ENCODE measurements at places on chromosomes 16 and 17. TPM values are rescaled to one million over a fixed set of nuclear protein-coding genes. Genes with fewer than 3 reads are reported as not detected.

The SYT17 gene
- total RNA-seq, result 1.8 TPM

DNA sequence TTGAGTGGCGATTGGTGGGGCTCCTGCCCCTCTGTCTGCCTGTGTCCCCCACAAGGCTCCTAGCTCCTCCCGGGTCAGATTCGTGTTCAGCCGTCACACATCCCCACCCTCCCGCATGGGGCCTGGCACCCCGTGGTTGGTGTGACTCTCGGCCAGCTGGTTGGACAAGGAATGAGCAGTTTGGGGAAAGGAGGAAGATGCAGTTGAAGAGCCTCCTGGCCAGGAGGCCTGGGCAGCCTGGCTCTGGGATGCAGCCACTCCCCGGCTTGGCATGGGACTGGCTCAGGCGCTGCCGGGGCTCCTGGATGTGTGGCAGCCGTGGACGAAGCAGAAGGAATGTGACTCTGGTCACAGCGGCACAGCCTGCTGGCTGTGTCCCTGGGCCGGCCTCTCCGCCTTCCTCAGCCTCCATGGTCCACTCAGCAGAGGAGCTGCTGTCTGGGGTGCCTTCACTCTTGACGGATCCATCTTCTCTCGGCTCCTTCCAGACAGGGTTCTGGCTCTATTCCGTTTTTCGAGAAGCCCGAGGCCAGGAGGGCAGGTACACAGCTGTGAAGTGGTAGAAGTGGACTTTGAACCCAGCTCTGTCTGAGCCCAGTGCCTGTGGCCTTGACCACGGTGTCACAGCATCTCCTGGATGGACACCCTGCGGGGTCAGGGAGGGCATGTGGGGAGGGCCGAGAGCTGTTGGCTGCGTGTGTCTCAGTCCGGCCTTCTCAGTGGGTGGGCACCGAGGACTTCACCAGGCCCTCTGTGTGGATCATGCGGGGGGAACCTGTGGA is 2.1 kb downstream of the TRAF7 start:
- H3K27ac ChIP-seq, result peak overlapping the region; percentile 56
- peaks cover 34% of the 10 kb centered on the region for H3K4me1 ChIP-seq
- H3K4me3 ChIP-seq, result no peak overlapping the region

DNA sequence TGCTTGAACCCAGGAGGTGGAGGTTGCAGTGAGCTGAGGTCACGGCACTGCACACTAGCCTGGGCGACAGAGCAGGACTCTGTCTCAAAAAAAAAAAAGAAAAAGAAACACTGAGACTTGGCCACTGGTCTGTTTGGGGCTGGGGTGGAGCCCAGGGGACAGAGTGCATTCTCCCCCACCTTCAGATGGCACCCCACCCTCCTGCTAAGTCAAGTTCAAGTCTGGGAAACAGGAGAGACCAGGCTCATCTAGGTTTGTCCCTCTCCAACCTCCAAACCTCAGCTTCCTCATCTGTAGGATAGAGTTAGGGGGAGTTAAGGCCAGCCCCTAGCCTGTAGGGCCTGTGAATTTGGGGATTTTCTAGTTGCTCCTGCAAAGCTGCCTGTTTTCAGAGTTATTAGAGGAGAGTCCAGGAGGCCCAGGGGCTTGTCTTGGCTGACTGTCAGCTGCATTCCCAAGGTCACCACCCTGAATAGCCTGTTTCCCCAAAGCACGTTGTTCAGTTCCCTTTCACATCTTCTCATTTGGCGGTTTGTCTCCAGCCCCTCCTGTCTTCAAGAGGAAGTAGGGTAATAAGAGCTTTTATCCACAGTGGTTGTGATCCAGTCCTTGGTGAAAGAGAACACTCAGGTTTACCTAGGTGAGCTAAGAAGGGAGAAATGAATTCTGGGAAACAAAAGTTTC is 2.2 kb downstream of the MT3 start:
- peaks cover 11% of the 10 kb centered on the region for H3K27me3 ChIP-seq
- H3K4me3 ChIP-seq, result no peak overlapping the region
- no peak overlapping the region for H3K27ac ChIP-seq
- DNase-seq, result no peak

DNA sequence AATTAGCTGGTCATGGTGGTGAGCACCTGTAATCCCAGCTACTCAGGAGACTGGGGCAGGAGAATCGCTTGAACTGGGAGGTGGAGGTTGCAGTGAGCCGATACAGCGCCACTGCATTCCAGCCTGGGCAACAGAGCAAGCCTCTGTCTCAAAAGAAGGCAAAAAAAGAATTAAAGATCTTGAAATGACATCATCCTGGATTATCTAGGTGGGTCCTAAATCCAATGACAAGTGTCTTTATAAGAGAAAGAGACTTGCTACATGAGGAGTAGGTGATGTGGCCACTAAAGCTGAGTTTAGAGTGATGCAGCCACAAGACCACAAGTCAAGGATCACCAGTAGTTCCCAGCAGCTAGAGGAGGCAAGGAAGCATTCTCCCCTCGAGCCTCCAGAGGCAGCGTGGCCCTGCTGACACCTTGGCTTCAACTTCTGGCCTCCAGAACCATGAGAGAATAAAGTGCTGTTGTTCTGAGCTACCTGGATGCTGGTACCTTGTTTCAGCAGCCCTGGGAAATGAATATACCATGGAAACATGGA is 15.8 kb downstream of the CIITA start:
- H3K27ac ChIP-seq, result no peak overlapping the region
- H3K4me3 ChIP-seq, result no peak overlapping the region
- no peaks in the 10 kb centered on the region for H3K27me3 ChIP-seq
- DNase-seq, result no peak
- H3K36me3 ChIP-seq, result no peaks in the 10 kb centered on the region

GRCh38 chr16:75362846-75363245 is 70.5 kb downstream of the CFDP1 start:
- peaks cover 14% of the 10 kb centered on the region for H3K4me1 ChIP-seq
- no peaks in the 10 kb centered on the region for H3K36me3 ChIP-seq
- H3K4me3 ChIP-seq, result no peak overlapping the region
- H3K27ac ChIP-seq, result no peak overlapping the region

DNA sequence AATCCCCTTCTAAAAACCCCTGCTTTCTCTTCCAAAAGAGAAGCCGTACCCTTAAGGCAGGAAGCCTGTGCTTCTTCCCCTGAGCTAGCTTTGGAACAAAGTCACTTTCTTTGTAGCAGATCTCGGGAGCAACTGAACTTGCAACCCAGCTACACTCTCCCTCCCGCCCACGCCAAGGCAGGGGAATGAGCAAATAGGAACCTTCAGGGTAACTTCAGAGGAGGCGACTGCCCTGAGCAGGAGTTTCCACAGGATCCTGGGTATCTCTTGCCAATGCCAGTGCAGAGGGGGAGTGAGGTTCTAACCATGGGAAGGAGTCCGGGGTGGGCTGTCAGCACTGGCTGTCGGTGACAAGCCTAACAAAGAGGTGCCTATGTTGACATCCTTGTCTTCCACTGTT is 5.9 kb upstream of the PIRT start:
- H3K4me3 ChIP-seq, result no peak overlapping the region
- no peaks in the 10 kb centered on the region for H3K27me3 ChIP-seq
- DNase-seq, result no peak
- no peaks in the 10 kb centered on the region for H3K36me3 ChIP-seq
- H3K4me1 ChIP-seq, result no peaks in the 10 kb centered on the region

GRCh38 chr16:31453255-31454204 is 5.8 kb upstream of the ARMC5 start:
- peak overlapping the region; percentile 79 for H3K27ac ChIP-seq
- no peaks in the 10 kb centered on the region for H3K27me3 ChIP-seq
- peak overlapping the region; percentile 40 for H3K4me3 ChIP-seq
- no peaks in the 10 kb centered on the region for H3K36me3 ChIP-seq

The USP32 gene
- 24.8 TPM for total RNA-seq

The NKD1 gene
- 41.7 TPM for total RNA-seq

DNA sequence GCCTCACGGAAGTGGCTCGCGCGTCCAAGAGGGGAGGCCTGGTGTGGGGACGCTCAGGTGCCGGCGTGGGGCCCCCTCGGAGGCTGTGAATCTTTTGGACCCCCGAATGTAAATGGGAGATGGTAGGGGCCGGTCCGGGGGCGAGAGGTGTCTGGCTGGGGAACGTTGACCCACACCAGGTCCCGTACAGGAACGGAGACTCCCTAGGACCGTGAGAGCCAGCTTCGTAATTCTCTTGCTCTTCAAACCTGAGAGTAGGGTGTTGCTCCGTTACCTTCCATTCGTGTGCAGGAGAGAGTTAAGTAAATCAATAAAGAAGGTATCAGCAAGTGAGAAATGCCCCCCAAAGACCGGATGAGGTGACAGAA is 481 bp downstream of the LYRM1 start:
- H3K4me3 ChIP-seq, result peak overlapping the region; percentile 85
- no peaks in the 10 kb centered on the region for H3K36me3 ChIP-seq
- H3K27me3 ChIP-seq, result no peaks in the 10 kb centered on the region
- no peak for DNase-seq
- H3K27ac ChIP-seq, result peak overlapping the region; percentile 100

DNA sequence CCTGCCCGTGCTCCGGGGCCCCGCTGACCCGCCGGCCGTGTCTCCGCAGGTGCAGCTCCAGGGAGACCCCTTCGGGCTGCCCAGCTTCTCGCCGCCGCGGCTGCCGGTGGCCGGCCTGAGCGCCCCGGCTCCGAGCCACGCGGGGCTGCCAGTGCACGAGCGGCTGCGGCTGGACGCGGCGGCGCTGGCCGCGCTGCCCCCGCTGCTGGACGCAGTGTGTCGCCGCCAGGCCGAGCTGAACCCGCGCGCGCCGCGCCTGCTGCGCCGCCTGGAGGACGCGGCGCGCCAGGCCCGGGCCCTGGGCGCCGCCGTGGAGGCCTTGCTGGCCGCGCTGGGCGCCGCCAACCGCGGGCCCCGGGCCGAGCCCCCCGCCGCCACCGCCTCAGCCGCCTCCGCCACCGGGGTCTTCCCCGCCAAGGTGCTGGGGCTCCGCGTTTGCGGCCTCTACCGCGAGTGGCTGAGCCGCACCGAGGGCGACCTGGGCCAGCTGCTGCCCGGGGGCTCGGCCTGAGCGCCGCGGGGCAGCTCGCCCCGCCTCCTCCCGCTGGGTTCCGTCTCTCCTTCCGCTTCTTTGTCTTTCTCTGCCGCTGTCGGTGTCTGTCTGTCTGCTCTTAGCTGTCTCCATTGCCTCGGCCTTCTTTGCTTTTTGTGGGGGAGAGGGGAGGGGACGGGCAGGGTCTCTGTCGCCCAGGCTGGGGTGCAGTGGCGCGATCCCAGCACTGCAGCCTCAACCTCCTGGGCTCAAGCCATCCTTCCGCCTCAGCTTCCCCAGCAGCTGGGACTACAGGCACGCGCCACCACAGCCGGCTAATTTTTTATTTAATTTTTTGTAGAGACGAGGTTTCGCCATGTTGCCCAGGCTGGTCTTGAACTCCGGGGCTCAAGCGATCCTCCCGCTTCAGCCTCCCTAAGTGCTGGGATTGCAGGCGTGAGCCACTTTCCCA is 5.9 kb downstream of the CTF1 start:
- peak overlapping the region; percentile 81 for H3K4me3 ChIP-seq
- no peaks in the 10 kb centered on the region for H3K27me3 ChIP-seq
- H3K36me3 ChIP-seq, result no peaks in the 10 kb centered on the region
- peaks cover 12% of the 10 kb centered on the region for H3K4me1 ChIP-seq
- peak overlapping the region; percentile 76 for H3K27ac ChIP-seq
- no peak for DNase-seq

DNA sequence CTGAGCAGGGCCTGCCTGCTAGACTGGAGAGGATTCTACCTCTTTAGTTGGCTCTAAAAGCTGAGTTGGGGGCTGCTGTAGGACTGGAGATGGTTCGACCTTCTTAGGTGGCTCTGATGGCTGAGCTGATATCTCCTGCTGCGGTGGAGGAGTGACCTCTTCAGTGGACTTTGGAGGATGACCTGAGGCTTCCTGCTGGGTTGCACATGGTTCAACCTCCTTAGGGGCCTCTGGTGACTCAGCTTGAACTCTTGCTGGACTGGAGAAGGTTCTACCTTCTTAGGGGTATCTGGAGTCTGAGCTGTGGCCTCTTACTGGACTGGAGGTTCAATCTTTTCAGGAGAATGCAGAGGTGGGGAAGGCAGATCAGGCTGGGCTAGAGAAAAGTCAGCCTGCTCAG is 48.9 kb upstream of the TMEM97 start:
- H3K36me3 ChIP-seq, result no peaks in the 10 kb centered on the region
- H3K27me3 ChIP-seq, result no peaks in the 10 kb centered on the region
- no peak for DNase-seq

GRCh38 chr16:12531937-12532336 is 271.8 kb downstream of the CPPED1 start:
- no peak for DNase-seq
- H3K36me3 ChIP-seq, result no peaks in the 10 kb centered on the region
- no peak overlapping the region for H3K4me3 ChIP-seq
- H3K27ac ChIP-seq, result no peak overlapping the region

GRCh38 chr16:10015397-10015796 is 166.8 kb downstream of the GRIN2A start:
- DNase-seq, result no peak
- H3K4me3 ChIP-seq, result no peak overlapping the region
- H3K27ac ChIP-seq, result no peak overlapping the region
- no peaks in the 10 kb centered on the region for H3K36me3 ChIP-seq

GRCh38 chr16:46649588-46650253 is 28.5 kb upstream of the SHCBP1 start:
- H3K4me1 ChIP-seq, result no peaks in the 10 kb centered on the region
- no peak for DNase-seq

- no peaks in the 10 kb centered on the region for H3K36me3 ChIP-seq
- no peaks in the 10 kb centered on the region for H3K27me3 ChIP-seq
- H3K4me1 ChIP-seq, result peaks cover 11% of the 10 kb centered on the region
- H3K4me3 ChIP-seq, result peak within 1 kb of the TSS; percentile 94
- DNase-seq, result no peak
Observed at GRCh38 chr16:71724320-71724751, at the start of gene PHLPP2. Gene PHLPP2, minus strand, starts transcription at chr16:71724701. Its CDS starts 9,906 bp downstream, at chr16:71714795.

The CNTNAP4 gene
- not detected for total RNA-seq

GRCh38 chr16:25896411-25896810 is 204.7 kb downstream of the HS3ST4 start:
- H3K27me3 ChIP-seq, result no peaks in the 10 kb centered on the region
- DNase-seq, result no peak
- no peaks in the 10 kb centered on the region for H3K4me1 ChIP-seq
- H3K36me3 ChIP-seq, result no peaks in the 10 kb centered on the region

All from thoracic aorta (tissue), 2 donors.